ENCODE measurements at places on chromosomes 11 and 22.

GRCh38 chr11:130168105-130168504 is 8.5 kb downstream of the ST14 start:
- DNase-seq = no peak

DNA sequence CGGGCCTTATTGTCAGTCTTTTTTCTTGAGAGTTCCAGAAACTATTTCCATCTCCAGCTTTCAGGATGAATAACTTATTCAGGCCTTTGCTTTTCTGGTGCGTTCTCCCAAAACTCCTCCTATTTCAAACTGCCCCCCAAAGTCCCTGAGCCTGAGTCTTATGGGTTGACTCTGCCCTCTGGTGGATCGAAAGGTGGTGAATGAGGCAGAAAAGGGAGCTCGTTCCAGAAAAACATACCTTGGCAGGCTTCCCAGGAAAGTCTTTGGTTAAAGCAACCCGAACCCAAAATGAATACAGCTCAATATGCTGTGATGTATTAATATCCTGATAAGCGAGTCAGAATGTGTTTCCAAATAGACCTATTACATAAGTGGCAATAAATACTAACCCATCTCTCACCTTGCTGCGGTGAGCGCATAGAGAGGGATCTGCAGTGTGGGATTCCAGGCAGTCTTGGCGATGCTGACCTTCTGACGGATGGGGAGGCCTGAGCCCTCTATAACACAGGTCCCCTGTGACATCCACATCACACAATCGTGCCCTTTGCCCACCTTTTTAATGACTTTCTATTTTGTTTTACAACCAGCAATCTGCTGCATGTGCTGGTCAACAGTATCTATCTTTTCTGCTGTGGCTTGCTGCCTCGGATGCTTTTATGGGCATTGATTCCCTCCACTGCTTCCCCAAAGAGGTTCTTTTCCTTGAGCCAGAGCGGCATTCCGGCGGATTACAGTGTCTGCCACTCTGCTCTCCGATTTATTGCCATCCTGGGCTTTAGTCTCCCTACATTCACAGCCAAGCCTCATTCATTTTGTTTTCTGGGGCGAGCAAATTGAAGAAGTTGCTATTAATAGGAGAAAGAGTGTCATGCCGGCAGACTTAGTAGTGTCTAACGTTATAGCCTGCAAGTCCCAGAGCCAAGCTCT is 756.8 kb downstream of the NTM start:
- DNase-seq = peak; percentile 20

DNA sequence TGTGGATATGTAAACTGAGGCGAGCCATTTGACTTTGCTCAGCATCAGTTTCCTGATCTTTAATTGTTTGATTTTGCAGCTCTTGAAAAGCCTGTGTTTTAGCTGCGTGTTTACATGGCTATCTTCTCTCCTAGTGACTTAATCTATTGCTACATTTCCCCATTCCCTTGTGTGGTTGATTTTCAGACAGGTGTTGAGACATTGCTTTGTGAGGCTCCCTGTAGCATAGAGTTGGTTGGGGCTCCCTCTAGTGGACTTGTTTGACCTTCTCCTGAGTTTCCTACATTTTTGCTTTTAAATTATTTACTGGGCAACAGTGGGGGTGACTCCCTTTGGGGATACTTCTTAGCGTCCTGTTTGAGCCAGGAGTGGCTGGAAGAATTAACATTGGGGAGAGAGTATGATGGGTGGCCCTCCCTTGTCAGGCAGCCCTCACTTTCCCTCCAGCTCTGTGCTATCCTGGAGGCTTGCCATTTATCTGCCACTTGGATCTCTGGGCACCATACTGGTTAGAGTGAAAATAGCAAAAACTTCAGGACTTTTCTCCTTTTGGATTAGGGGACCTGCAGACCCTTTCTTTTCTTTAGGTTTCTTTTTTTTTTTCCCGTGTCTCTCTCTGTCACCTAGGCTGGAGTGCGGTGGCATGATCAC is 9.2 kb upstream of the CBL start:
- DNase-seq = peak; percentile 89

- DNase-seq = no peak
Observed at GRCh38 chr11:86099874-86100273, 31.0 kb upstream of the PICALM start.

DNA sequence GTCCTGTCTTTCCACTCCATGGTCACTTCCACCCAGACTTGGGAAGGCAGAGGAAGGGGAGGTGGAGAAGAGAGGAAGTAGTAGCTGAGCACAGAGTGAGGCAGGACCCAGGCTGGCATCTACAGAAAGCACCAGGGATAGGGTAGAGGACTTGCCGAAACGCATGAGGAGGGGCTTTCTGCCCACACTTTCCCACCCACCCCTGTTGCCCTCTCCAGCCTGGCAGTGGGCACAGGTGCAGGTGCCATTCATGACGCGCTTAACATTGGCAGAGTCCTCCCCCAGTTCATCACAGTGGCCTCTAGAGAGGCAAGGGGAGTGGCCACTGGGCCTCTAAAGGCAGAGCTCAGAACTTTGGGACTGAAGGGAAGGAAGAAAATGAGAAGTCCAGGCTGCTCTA is 81.9 kb downstream of the FEZ1 start:
- DNase-seq = no peak

DNA sequence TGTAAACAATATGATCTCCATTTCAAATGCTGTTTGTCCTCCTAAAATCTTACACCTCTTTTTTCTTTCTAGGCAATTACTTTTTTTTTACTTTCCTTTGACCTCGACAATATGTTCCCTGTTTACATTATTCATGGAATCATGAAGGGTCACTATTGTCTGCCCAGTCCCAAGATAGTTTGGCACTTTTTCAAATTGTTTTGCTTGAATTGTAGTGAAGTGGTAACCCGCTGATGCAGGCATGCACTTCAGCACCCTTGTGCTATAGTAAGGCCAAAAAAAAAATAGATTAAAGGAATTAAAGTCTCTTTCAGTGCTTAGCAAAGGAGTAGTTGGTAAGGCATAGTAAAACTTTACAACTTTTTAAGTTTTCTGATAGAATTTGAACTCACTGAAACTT is 90.9 kb downstream of the PAX6 start:
- no peak for DNase-seq

GRCh38 chr11:65254724-65255123 is 7.0 kb upstream of the POLA2 start:
- DNase-seq = no peak

DNA sequence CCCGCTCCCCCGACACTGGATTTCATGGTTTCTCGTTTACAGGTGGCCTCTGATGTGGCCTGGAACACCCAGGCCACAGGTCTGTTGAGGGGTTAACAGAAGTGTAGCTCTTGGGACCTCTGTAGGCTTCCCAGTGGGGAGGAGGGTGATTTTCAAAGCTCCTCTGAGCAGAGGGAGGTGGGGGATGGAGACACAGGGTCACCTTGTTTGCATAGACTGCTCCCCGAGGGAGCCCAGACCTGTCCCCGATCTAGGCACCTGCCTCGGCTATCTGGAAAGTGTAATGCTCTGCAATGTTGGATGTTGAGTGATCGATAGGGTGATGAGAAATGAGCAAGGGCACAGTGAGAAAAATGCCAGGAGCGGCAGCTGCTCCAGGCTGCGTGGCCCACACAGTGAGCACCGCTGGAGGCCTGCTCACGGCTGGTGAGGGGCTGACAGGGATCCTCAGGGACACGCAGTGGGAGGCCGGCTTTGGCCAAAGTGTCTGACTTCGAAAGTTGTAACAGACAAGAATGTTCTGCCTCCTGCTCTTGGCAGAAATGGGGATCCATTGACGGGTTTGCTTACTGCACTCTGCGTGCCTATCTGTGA is 594.1 kb downstream of the BRD1 start:
- DNase-seq = no peak

GRCh38 chr22:36134182-36134581 is 26.4 kb downstream of the APOL3 start:
- no peak for DNase-seq

GRCh38 chr11:117834068-117834810 is 9.7 kb upstream of the FXYD2 start:
- DNase-seq = no peak

DNA sequence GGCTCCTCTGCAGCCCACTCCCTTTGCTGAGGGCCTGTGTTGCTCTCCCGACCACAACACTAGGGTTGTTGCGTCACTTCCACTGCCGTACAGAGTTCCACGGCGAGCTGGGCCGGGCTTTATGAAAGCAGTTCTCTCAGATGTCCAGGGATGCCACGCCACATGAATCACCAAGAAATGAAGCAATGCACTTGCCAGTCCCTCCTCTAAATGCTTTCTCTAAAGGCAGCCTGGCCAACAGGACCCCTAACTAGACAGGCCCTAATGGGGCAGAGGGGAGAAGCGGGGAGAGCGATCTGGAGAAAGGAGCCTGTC is 188.7 kb downstream of the CTTN start:
- no peak for DNase-seq

DNA sequence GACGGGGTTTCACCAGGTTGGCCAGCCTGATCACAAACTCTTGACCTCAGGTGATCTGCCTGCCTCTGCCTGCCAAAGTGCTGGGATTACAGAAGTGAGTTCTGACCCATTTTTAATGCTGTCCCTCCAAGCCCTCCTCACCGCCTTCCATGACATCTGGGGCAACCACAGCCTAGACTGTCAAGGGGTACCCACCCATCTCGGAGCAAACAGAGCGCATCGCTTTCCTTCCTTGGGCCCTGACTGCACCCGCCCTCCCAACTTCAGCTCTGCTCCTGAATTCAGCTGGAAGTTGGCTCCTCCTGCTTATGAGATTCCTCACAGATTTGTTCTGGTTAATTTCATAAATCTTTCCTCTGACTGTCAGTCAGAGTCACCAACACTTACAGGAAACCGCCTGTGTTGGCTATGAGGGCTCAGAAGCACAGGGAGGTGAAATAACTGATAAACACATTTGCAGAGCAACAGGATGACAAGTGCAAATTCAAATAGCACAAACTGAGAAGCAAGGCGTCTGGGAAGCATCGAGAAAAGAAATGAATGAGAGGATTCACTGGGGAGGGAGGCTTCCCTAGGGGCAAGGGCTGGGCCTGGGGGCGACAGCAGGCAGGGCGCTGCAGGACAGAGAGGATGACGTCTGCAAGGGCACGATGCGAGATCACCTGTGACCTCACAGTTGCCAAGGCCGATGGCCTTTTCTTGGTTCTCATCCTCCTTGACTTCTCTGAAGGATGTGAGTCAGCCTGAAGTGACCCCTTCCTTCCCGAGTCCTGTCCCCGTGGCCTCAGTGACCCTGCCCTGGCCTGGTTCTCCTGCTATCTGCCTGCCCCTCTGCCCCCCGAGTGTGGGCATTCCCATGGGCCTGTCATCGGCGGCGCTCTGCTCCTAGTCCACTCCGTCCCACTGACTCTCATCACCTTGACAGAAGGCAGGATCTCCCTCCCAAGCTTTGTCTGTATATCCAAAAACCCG is 6.1 kb downstream of the IFT27 start:
- no peak for DNase-seq

DNA sequence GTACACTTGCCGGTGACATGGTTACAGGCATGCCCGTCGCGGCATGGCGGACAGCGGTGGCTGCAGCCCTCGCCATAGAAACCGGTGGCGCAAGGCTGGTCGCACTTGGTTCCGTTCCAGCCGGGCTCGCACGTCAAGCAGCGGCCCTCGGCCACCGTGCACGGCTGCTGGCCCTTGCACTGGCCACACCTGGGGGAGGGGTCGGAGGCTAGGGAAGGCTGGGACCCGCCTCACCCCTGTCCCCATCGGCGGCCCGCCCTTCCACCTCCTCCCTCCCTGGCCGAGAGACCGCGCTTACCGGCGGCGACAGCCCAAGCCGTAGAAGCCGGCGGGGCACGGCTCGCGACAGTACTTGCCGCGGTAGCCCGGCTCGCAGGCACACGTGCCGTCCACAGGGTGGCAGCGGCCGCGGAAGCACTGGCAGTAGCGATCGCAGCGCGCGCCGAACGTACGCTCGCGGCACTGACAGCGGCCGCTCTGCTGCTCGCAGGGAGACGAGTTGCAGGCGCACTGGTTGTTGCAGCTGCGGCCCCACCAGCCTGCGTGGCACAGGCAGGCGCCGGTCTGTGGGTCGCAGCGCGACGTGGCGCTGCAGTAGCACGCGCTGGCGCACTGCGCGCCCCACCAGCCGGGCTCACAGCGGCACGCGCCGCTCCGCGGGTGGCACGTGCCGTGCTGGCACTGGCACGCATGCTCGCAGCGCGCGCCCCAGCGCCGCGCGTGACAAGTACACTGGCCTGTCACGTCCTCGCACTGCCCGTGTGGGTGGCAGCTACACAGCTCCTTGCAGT is 6.7 kb downstream of the SCARF2 start:
- DNase-seq = no peak

DNA sequence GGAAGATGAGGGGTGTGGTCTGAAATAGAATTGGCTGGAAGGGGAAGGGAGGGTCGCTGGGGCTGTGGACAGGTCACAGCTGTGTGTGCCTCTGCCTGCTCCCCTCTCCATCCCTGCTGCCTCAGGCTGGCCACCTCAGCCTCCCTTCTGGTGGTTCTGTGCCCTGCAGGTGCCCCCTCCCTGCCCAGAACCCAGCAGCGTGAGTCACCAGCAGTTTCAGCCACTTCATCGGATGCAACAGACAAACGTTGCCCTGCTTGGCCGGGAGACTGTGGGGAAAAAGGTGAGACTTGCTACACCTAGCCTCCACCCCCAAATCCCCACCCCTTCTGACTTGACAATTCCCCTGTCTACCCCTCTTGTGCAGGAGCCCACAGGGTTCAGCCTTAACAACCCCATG is 21.8 kb upstream of the LRRC10B start:
- no peak for DNase-seq

DNA sequence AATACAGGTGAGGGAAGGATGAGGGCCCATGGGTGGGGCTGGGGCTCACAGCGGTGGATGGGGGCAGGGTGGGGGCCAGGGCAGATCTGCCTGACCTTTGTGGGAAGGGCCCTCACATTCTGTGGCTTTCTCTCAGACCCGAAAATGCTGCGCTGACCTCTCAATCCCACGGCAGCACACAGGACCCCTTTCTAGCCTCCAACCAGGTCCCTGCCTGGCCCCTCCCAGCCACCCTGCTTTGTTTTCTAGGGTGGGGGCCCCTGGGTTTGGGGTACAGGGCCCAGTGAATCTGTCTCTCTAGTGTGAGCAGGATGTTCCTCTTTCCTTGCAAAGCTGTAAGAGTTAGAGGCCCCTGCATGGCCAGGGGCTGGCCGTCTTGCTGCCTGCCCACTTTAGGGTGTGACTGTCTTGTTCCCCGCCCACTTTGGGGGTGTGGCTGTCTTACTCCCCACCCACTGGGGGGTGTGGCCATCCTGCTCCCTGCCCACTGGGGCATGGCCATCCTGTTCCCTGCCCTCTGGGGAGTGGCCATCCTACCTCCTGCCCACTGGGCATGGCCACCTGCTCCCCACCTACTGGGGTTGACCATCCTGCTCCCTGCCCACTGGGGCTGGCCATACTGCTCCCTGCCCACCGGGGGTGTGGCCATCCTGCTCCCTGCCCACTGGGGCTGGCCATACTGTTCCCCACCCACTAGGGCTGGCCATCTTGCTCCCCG is 11.5 kb downstream of the PARVG start:
- DNase-seq = peak; percentile 35
